ENCODE measurements at places on chromosomes 1 and 21.
A peak's percentile ranks its signal among the peaks of the same experiment; 100 is the strongest.

DNA sequence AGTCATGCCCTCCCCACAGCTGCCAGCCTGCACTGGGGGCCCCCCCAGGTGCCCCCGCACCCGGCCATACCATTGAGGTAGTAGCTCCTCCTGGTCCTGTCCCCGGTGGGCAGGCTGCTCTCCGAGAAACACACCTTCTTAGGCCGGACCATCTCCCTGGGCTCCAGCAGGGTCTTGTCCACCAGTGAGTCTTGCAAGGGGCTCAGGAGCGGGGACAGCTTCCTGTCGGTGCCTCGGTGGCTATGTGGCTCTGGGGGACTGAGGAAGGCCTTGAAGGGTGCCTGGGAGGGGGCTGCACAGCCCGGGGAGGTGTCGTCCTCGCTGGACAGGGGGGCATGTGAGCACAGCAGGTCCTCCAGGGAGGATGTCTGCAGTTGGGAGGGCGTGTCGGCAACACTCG lies 12.9 kb upstream of the FTCD start:
- DNase-seq, result no peak

DNA sequence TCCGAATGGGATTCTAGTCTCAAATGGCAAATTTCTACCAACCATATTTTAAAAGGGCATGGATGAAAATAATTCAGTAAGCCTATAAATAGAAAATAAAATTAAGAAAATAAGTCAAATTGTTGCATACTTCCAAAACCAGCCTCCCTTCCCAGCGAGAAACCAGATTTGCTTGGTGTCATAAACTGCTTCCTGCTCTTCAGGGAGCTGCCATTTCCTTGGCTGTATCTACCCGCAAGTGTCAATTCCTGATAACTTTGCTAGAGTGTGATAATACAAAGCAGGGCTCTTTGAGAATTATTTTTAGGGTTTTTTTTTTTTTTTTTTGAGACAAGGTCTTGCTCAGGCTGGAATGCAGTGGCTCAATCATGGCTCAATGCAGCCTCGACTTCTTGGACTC lies 62.3 kb downstream of the S1PR1 start:
- DNase-seq, result no peak

DNA sequence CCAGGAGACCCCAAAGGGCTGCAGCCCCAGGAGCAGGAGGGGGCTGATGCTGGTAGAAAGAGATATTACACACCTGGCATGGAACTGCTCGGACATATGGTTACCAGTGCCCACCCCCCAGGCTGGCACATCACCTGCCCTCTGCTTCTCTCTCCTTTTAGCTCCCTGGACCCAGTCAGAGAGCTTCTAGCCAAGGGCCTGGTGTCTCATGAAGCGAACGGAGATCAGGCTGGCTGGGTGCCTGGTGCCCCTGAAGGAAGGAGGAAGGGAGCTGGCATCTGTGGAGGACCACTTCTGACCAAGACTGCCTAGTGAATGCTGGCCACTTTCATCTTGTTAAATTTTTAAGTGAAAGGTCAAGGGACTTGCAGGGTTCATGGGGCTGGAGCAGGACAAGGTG lies 53.1 kb downstream of the FOXO6 start:
- DNase-seq, result no peak

- DNase-seq, result no peak
These were observed 45.0 kb downstream of the DUSP10 start for GRCh38 chr1:221696718-221697461.

DNA sequence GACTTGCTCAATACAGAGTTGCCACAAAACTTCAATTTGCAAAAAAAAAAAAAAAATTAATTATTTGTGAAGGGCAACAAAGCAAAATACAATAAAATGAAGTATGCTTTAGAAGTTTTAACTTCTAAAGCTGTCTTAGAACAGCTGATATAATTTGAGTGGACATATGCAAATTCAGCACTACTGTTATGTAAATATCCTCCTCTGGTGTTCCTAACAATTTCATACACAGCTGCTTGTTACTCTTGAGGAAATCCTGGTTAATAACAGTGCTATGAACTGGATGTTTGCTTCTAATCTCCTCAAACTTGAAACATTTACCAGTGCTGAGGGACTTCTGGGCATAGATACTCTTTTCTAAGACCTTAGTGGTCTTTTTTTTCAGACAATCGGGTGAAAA lies 69.6 kb upstream of the COL24A1 start:
- DNase-seq, result no peak

DNA sequence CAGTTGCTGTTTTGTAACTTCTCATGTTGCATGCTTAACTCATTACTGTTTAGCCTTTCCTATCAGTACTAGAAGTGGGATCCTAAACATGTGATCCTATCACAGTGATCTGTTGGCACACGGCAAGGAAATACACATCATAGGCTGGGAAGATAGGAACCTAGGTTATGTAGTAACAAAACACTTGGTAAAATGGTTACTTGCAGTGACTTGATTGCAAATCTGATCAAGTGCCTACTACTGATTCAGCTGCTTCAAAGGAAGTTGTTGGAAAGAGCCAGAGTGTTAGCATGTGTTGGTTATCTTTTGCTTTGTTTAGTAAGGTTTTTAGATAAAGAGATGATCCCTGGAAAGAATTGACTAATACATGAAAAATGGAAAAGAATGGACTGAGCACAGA lies 8.9 kb upstream of the VASH2 start:
- no peak for DNase-seq

DNA sequence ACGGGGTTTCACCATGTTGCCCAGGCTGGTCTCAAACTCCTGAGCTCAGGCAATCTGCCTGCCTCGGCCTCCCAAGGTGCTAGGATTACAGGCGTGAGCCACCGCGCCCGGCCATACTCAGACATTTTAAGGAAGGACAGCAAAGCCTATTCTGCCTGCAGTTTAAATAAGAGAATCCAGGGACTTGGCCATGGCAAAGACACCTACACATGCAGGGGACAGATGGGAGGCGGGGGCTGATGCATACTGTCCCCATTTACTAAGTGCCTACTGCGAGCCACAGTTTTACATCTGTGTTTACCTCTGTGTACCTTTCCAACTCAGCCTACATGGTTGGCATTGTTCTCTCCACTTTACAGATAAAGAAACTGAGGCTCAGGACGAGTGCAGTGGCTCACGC lies 25.4 kb downstream of the LDLRAD2 start:
- DNase-seq, result no peak

- DNase-seq, result no peak
These were observed 92.8 kb downstream of the PDE9A start for GRCh38 chr21:42746240-42746592.

GRCh38 chr1:24742090-24742938 lies 2.9 kb upstream of the CLIC4 start:
- peak; percentile 45 for DNase-seq

- DNase-seq, result no peak
These were observed 24.1 kb downstream of the HHIPL2 start for GRCh38 chr1:222523852-222524251.

DNA sequence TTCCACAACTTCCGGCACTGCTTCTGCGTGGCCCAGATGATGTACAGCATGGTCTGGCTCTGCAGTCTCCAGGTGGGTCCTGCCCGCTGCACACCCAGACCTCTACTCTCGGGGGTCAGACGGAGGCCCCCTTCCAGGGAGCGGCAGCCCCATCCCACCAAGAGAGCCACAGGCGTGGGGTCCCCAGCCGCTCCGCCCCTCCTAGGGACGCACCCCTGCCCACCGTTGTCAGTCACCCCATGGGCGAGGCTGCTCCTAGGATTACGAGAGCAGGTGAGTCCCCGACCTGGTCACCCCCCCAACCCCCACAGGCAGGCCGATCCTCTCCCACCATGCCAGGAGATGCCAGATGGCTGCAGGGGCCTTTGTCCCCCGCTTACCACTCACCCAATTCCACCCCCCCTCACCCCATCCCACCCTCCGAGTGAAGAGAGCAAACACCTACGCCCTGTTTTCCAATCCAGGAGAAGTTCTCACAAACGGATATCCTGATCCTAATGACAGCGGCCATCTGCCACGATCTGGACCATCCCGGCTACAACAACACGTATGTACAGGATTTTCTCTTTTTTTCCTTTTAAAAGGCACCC lies 107.0 kb downstream of the PDE9A start:
- DNase-seq, result no peak

DNA sequence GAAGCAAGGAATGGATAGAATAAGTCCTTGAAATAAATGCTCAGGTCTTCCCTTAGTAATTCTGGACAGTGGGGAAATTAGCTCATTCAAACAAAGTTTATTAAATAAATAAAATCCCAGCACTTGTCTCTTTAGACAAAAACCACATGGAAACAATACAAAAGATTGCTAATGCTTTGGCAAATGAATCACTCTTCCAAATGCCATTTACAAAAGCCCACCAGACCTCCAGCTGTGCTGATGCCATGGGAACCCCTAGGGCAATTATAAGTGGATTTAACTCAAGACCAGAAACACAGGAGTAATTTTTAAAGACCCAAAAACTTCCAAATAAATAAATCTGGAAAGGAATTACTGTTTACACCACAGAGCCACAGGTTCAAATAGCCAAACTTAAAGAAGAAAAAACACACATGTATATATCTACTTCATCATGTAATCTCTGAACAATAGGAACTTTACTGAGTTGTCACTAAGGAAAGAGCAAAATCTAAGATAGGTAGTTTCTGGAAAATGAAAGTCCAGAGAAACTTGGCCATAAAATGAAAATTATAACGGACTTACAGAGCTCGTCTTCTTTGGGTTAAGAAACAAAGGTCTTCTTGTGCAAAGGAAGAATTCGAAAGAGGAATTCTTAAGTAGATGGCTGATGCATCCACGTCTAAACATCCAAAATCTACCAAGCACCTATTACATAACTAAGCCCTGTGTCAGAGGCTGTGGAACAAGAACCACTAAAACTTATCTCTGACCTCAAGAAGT lies 399.4 kb downstream of the SMYD3 start:
- DNase-seq, result peak; percentile 71

DNA sequence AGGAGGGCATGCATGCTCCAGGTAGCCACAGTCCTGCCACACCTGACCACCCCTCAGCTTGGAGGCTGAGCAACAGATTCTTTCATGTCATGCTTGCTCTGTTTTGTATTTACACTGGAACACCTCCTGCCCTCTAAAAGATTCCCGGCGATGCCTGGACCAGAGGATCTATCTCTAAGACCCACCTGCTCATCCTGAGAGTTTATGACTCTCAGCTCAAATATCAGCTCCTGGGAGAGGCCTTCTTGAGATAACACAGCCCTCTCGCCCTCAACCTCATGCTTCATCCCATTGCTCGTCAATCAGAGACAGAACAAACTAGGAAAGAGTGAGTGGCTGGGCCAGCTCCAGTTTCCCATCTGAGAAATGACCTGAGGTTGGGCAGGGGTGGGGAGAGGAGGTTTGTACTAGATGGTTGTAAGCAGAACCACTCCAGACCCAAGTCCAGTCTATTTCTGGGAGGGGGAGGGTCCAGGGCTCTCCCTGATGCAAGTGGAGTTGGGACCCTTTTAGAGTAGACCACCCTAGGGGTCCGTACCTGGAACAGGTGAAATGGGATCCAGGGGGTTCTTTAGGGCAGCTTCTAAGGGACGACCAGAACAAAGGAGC lies 524.5 kb downstream of the MATN1 start:
- no peak for DNase-seq

DNA sequence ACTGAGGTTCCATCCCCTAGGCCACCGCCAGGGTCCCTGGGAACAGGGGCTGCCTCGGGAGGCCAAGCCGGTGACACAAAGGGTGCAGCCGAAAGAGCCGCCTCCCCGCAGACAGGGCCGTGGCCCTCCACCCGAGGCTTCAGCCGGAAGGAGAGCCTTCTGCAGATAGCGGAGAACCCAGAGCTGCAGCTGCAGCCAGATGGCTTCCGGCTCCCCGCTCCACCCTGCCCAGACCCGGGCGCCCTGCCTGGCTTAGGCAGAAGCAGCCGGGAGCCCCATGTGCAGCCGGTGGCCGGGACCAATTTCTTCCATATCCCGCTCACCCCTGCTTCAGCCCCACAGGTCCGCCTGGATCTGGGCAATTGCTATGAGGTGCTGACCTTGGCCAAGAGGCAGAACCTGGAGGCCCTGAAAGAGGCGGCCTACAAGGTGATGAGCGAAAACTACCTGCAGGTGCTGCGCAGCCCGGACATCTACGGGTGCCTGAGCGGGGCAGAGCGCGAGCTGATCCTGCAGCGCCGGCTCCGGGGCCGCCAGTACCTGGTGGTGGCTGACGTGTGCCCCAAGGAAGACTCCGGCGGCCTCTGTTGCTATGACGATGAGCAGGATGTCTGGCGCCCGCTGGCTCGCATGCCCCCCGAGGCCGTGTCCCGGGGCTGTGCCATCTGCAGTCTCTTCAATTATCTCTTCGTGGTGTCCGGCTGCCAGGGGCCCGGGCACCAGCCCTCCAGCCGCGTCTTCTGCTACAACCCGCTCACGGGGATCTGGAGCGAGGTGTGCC lies 1.4 kb downstream of the KLHDC7A start:
- DNase-seq, result no peak

- DNase-seq, result no peak
These were observed 152.7 kb downstream of the TGFBR3 start for GRCh38 chr1:91733108-91733710.

Measured in renal cortical epithelial cell (primary cell).